ENCODE measurements at places on chromosomes 2 and 18.

DNA sequence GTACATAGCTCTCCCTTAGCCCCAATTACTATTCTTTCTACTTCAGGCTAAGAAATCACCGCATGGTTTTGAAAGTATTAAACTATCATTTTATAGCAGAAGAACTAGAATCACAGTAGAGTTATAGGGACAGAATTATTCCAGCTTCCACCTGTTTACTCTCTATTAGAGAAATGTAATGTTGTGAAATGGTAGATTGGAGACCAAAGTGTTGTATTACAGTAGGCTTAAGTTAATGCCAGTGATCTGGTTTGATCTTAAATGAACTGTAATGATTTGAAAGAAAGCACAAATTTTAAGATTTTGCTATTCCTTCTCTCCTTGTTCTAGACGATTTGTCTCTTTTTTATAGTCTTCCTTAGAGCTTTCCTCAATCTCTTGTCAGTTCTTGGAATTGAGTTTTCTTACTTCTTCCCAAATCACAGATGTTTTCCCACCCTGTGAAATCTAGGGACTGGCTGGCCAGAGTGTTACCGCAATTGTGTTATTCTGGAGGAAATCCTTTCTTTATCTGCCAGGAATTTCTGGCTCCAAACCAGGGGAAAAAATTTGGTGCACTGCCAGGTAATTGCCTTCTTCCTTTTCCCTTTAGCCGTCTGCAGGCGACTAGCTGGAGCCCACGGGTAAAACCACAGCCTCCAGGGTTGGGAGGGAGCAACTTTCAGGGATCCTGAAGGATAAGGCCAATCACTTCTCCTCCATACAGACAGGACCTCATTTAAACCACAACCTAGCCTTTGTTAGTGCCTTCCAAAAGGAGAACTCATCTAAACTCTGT, 51.7 kb downstream of the NOP58 start:
- no peak for DNase-seq

- no peak for DNase-seq
These were observed 11.7 kb downstream of the LYPD6B start for GRCh38 chr2:149050188-149050587.

- no peak for DNase-seq
These were observed 75.9 kb downstream of the ITGB1BP1 start for GRCh38 chr2:9347411-9347881.

DNA sequence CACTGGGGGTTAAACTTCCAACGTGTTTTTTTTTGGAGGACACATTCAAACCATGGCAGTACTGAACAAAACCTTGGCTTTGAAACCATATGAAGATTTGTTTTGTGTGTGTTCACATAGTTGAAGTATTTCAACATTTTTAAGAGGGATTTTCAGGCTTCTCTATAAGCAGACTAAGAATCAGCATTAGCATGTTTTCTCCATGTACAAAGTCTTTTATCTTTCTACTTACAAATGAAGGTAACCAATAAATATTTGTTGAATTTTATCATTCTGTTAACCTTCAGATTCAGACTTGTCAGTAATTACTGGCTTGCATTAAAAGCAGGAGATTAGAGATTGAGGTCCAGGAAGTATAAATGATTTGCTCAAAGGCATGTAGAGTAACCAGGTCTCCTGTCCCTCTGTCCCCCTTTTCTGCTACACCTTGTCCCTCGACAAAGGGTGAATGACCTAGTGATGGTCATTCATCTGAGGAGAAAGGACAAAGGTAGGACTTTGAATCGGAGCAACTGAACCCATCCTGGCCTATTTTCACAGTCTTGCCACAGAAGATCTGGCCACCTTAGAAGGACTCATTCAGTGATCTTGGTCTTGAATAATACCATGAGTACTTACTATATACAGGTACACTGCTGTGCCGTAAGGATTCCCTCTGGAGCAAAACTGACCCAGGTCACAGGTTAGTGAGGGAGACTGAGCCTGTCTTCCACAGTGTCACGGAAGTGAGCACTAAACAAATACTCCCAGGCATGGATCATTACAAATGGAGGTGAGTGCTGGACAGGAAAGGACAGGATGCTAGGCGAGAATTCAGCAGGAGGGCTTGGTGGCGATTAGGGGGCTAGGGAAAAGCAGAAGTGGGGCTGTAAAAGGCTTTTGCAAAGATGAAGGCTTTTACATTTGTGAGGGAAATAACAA, 2.2 kb upstream of the MYCN start:
- DNase-seq: no peak

GRCh38 chr2:236671896-236672562, 102.4 kb downstream of the ACKR3 start:
- DNase-seq: no peak

- peak; percentile 31 for DNase-seq
These were observed 237.8 kb upstream of the THSD7B start for GRCh38 chr2:136527560-136527959.

DNA sequence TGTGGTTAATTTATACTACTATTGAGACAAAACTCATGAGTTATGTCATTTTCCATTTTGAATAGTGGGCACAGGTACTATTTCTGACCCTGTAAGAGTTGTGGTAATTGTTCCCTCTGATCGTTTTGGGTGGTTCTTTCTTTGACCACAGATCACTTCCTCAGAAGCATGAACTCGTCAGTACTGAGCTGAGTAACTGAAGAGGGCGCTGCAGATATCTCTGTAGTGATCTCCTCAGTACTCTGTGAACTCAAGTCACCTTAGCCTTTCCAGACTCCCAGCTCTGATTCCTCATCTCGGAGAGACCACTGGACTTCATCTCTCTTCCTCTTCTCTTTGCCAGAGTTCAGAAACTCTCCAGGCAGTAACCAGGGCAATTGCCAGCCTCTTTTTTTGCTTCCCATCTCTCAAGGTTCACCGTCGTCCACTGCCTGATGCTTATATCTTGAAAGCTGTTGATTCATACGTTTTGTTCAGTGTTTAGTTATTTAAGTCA, 9.4 kb upstream of the IL1RL1 start:
- DNase-seq: peak; percentile 71

DNA sequence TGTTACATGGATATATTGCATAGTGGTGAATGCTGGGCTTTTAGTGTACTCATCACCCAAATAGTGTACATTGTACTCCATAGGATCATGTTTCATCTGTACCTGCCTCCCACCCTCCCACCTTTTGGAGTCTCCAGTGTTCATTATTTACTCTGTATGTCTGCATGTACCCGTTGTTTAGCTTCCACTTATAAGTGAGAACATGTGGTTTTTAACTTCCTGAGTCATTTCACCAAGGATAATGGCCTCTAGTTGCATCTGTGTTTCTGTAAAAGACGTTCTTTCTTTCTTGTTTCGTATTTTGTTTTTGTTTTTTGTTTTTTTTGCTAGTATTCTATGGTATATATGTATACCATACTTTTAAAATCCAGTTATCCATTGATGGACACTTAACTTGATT, 107.5 kb downstream of the MSTN start:
- peak; percentile 2 for DNase-seq
